Dermis microvascular lymphatic vessel endothelial cell (primary cell): ENCODE measurements at places on chromosomes 4 and X.

GRCh38 chr4:118360106-118360505 is 7.3 kb upstream of the PRSS12 start:
- no peak for DNase-seq

DNA sequence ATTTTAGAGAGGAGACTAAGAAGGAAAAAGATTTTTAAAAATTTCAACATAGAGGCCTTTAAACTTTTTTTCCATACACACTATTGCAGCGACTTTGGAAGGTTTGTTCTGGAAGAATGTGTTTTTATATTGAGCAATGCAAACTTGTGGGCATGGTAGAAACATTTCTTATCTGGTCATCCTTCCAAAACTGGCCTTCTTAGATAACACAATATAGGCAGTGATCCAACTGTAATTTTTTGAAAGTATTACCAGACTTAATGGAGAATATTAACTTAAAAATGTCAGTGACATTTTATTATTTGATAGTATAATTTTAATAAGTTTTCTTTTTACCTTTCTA is 25.6 kb downstream of the FHDC1 start:
- DNase-seq: no peak

GRCh38 chr4:56253666-56254305 is 133.5 kb downstream of the AASDH start:
- DNase-seq: no peak

DNA sequence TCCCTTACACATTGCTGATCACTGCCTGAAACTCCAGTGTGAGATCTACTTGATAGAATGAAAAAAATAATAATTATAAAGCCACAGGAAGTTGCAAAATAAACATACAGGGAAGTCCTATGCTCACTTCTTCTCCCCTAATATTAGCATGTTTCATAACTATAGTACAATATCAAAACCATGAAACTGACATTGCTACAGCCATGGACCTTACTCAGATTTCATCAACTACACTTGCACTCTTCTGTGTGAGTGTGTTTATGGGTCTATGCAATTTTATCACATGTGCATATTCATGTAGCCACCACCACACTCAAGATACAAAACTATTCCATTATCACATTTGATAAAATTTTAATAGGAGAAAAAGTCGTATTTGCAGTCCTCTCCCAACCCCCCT is 57.3 kb downstream of the SPINK2 start:
- DNase-seq: no peak

GRCh38 chr4:14375816-14376215 is 626.5 kb upstream of the CPEB2 start:
- DNase-seq: no peak

DNA sequence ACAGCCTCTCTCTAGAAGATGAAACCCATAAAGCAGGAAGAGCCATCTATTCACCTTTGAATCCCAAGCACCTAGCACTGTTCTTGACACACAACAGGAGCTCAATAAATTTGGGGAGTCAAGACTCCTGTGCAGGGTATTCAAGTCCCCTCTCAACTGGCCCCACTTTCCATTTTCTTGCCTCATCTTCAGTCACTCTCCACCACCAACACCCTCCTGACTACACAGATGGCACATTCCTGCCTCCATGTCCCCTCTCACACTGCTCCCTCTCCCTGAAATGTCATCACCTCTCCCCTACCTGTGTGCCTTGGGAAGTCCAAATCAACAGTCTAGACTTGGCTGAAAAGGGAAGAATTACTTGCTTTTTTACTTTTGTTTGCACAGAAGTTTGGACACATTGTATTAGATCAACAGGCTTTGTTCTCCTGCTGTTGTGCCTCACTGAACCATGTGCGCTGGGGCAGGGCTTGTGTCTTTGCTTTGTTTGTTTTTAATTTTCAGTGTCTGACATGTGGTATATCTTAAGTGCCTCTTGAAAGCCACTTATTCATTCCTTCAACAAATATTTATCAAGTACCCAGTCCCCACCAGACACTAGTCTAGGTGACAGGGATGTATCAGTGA is 85.1 kb downstream of the APBB2 start:
- DNase-seq: no peak

DNA sequence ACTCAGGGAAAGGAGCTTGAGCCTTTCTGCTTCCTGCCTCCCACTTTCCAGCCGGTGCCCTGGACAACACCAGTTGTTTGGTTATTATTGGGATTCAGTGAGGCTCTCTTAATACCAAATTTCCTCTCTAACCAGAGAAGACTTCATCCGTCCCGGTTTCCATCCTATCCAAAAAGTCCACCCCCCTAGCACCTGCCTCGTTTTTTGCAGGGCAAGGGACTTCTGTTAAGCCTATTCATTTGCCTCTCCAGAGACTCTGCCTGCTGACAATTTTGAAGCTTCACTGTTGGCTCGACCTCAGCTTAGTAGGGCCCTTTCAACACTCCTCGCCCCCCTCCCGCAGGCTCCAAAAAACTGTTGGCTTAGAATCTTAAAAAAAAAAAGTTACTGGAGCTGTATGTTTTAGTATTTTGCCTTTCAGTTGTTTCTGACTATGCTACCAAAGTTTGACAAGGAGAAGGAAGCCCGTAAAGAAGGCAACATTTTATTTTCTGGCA is 779 bp upstream of the PRSS12 start:
- no peak for DNase-seq

DNA sequence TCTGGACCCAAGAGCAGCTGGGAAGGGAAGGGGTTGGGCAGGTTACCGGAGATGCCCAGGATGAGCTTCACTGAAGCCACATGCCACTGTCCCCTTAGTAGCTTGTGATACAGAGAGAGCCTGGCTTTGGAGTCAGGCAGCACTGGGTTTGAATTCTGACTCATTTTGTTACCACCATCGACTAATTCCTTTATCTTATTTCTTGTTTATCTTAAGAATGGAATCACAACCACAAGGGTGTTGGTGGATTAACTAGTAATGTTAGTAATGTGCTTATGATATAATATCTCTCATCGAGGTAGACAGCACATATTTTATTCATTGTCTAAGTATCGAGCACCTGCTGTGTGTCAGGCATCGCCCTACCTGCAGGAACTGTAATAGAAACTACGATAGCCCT is 17.7 kb upstream of the STX18 start:
- DNase-seq: no peak

DNA sequence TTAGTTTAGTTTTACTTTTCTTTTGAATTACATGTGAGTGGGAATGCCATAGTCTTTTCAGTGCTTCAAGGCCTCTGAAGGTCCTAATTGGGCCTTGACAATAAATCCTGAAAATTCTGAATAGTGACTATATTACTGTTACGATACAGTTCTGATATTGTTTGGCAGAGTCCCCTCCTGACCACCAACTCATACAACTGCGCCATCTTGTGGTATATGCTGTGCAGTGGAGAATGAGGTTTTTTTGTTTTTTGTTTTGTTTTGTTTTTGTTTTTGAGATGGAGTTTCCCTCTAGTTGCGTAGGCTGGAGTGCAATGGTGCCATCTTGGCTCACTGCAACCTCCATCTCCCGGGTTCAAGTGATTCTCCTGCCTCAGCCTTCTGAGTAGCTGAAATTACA is 56.6 kb upstream of the CHRDL1 start:
- no peak for DNase-seq

- DNase-seq: no peak
Observed at GRCh38 chrX:45815441-45815840, 614.8 kb upstream of the DIPK2B start.

DNA sequence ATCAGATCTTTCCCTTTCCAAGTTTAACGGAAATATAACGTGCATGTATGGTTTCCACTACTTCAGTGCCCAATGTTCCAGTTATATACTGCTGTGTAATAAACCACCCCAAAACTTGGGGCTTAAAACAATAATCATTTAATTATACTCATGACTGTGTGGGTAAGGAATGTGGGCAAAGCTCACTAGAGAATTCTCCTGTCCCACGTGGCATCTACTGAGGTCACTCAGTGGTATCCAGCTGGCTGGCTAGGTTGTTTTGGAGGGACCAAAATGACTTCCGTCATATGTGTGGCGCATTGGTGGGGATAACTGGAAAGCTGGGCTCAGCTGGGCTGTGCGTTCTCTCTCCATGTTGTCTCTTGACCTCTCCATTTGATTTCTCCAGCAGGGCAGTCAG is 18.5 kb downstream of the ZCCHC18 start:
- DNase-seq: no peak

DNA sequence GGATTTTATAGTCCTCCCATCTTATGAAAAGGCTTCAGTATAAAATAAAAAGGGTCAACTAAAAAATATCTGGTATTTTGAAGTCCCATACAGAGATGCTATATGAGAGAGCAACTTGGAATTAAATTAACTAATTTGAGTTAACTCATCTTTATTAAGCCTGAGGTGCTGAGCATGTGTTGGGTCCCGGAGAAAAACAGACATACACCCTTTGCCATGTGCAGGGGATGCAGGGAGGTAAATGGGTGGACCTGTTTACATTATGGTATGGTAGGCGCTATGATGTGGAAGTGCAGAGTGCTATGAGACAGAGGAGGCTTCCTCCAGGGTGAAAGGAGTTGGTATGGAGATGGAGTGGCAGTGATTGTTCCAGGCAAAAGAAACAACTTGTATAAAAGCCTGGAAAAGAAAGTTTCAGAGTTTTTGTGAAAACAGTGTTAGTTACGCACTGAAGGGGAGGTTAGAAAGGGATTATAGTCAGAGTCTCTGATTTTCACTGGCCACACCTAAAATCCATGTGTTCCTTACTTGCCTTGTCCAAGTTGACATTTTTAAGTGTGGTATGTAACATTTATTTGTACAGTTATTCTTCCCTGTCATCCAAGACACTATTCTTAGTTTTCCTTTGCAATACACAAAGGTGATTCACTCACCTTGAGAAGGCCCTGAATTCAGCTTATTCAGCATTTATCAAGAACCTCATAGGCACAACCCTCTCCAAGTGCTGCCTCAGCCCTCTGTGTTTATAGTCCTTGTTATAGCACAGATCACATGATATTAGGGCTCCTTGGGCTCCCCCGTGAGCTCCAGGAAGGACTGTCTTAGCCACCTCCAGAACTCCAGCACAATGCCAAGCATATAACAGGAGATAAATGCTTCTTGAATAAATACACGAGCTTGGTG is 152.0 kb downstream of the RASL11B start:
- DNase-seq: no peak

DNA sequence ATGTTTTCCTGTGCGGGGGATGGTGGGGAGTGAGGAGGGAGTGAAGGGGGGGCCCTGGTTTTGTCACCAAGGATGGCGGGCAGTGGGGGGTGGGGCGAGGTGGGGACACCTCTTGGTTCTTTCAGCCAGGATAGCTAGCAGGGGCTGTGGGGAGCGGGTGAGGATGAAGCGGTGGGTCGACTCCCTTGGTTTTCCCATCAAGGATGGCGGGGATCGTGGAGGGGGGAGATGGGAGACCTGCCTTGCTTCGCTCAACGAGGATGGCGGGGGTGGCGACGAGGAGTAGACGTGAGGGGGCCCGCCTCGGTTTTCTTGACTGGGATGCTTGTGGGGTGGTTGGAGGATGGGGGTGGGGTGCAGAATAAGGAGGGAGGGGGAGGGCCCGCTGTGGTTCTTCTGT is 643 bp downstream of the FHL1 start:
- no peak for DNase-seq

DNA sequence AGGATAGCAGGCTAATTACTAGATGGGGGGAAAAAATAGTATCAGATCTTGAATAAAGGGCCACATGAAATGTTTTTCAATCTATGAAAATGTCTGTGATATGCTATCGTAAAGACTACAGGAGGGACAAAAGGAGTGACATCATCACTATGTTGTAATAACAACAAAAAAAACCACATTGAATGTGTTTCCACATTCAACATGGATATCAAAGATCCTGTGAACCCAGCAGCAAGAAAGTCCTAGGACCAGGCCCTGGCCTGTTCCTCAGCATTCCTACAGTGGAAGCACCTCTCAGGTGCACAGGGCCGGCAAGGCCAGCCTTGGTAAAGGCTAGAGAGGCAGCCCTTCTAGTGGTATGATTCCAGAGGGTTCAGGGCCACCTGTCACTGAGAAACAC is 118.3 kb downstream of the RELL1 start:
- no peak for DNase-seq

- no peak for DNase-seq
Observed at GRCh38 chrX:617891-618290, 12.7 kb upstream of the SHOX start.

- DNase-seq: no peak
Observed at GRCh38 chrX:148804579-148805355, 304.4 kb downstream of the AFF2 start.

- DNase-seq: no peak
Observed at GRCh38 chrX:79506001-79506400, 138.9 kb upstream of the ITM2A start.

GRCh38 chr4:122731676-122732075 is 828 bp upstream of the BBS12 start:
- no peak for DNase-seq

GRCh38 chrX:32985544-32985943 is 225.8 kb downstream of the DMD start:
- no peak for DNase-seq

GRCh38 chr4:31366041-31366440 is 645.9 kb downstream of the PCDH7 start:
- no peak for DNase-seq
